ENCODE measurements at places on chromosomes 7 and 10. TPM values are rescaled to one million over a fixed set of nuclear protein-coding genes. Genes with fewer than 3 reads are reported as not detected.

- no peak for DNase-seq
Measured at GRCh38 chr10:82575318-82575717, 700.3 kb downstream of the NRG3 start.

DNA sequence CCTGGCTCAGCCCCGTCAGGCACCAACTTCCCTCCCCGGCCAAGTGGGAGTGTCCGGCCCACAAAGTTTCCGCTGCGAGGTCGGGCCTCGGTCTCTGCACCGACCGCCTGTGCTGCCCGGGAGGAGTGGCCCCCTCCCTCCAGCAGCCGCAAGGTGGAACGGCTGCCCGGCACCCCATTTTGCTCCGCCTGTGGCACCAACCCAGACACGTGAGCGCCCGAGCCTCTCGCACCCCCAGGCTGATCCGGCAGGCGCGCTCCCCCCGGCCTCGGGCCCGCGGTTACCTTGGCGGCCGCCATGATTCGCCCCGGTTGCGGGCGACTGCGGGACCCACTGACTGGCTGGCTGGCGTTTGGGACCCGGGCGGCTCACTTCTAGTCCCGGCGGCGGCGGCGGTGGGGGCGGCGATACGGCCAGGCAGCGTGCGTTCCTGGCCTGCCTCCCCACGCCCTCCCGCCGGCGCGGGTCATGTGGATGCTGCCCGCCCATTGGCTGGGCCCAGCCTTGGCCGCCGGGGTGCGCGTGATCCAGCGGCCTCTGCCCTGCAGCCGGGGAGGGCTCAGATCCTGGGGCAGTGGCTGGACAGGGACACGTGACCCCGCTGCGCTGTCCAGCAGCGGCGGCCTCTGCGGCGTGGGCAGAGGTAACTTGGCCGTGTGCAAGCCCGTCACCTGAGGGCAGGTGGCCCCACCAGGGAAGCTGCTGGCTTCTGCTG is at the start of gene SLC25A13:
SLC25A13 (minus strand) TSS at position 441 of the 715 bp plus-strand sequence; CDS start at position 299, 142 bp downstream.
- DNase-seq, result peak; percentile 90

DNA sequence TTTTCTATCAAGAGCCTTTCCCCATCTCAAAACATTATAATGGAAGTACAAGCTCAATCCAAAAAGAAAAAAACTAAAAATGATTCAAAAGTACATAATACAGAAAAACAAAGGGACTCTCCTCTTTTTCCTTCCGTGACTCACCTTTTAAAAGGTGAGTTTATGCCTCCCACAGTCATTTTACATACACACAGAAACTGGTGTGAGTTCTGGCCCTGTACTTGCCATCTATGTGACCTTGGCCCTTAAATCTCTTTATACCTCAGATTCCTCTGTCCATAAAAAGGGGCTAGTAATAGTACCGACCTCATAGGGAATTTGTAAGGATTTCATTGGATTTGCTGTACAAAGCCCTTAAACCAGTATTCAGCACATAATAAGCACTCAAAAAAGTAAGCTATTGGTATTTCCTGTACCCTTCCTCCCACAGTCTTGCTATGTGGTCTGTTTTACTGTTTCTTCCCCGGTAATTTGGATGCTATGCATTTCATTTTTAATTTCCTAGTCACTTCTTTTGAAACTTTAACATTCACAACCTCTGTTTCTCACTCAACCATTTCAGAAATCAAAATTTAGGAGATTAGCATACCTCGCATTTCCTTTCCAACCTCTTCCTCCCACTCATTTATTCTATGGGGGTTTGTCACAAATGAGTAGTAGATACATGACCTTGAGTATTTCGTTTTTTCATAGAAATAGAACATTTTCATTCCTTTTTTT is 39.0 kb downstream of the STK17A start:
- peak; percentile 36 for DNase-seq

DNA sequence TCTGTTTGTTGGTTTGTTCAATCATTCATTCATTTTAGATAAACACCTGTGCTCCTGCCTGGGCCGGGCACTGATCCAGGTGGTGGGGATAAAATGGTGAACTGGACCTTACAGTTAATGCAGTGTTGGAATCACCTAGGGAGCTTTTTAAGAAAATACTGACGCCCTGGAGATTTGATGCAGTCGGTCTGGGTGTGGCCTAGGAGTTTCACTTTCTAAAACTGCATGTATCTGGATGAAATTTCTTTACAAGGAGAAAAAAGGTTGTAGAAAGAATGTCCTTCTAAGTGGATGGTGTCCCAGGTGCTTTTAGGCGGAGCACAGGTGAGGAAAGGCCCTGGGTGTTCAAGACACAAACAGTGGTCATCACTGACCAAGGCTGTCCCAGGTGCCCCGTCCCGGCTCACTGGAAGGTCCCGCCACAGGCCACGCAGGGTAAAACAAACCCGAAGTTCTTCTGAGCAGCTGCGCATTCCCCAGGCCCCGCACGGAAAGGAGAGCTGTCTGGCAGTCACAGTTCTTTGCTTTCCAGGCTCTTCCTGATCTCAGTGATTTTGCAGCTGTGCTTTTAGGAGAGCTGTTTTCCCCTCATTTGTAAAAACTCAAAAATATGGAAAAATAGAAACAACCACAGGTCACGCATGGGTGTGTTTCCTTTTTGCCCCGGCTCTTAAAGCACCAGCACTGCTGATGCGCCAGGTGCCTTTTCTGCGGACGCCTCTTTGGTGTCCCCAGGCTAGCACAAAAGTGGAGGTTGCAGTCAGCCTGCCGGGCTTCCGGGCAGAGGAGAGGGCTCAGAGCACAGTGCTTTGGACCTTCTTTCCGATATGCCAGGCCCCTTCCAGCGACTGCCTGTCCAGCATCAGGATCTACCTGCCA is 161.9 kb downstream of the GRK5 start:
- DNase-seq, result no peak

DNA sequence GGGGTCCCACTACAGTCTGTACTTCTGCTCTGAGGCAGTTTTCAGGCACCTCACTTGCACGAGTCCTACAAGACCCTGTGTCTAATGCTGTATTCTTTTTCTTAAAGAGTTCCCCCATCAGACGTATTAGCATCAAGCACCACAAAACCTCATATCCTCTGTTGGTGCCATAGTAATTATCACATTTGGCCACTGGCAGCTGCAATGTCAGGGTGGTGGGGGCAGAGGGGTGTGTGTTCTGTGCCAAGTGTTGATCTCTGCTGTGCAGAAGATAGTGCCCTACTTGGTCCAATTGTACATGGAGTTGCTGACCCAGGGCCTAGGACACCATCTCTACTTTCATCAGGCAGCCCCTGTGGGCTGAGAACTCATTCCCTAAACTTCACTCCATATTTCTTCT is 20.0 kb upstream of the JAZF1 start:
- no peak for DNase-seq

DNA sequence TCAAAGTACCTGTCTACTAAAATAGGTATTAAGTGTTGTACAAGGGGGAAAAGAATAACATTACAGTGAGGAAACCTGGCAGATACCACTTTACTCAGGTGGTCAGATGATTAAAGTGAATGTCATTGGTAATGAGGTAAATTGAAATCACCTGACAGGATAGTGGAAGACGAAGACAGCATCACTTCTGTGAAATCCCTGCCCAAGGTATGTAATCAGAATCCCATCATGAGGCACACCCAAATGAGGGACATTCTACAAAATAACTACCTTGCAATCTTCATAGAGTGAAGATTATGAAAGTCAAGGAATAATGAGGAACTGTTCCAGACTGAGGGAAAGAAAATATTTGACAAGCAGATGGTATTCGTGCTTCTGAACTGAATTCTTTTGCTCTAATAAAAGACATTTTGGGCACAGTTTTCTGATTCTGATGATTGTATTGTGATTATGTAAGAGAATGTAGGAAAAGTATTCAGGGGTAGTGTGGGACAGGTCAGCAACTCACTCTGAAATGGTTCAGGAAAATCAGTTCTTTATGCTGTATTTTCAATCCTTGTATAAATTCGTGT is 33.3 kb upstream of the ARMS2 start:
- DNase-seq, result peak; percentile 28

DNA sequence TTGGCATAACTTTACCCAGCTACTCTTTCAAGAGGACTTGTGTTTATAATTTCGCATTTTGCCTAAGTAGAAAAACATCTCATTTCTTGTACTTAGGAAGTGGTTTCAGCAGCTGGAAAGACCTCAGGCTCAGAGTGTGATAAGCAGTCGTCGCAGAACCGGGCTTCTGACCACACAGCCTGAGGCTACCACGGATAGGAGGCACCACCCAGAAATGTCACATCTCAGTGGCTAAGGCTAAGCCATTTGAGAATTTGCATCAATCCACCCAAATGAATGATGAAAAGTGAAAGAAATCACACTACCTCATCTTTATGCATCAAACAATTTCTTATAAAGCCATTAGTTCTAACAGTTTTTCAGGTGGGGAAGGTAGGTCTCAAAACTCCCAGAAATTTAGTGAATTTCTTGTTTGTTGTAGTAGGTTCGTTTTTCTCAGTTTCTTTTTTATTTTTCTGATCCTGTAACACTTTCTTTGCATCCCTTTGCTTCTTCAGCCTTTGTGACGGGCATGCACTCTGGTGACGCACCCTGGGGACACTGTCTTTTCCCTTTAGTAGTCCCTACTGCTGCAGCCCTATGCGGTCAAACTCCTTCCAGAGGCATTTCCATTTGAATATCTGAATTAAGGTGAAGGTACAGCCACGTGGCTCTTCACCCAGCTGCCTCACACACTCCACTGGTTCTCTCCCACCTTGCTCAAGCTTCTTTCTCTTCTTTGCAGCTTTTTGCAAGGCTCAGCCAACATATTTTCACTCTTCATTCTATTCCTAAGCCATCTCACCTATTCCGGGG is 68.5 kb downstream of the MAP3K8 start:
- peak; percentile 66 for DNase-seq

DNA sequence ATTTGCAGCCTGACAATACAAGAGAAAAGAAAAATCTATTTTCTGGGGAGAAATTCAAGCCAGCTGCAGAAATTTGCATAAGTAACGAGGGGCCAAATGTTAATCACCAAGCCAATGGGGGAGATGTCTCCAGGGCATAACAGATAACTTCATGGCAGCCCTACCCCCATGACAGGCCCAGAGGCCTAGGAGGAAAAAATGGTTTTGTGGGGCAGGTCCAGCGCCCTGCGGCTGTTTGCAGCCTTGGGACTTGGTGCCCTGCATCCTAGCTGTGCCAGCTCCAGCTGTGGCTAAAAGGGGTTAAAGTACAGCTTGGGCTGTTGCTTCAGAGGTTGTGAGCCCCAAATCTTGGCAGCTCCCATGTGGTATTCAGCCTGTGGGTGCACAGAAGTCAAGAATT is 54.3 kb downstream of the VIM start:
- DNase-seq, result no peak

DNA sequence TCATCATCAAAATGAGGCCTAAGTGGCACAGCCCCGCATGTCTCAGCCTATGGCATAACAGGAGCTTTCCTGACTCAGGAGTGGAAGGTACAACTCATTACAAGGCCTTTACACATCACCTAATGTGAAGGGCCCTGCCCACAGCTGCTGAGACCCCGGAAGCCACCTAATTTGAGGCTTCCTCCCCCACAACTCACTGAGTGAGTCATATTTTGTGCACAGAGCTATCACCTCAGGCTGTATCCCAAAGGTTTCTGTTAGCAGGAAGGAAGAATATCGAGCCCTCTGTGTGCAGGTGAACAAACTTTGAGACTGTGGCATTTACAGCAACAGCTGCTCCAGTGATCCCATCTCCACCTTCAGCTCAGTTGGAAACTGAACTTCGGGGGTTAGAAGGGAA is 20.6 kb downstream of the HTR5A start:
- no peak for DNase-seq

GRCh38 chr10:132068431-132069121 is 2.8 kb downstream of the JAKMIP3 start:
- DNase-seq, result no peak

GRCh38 chr10:107160866-107161265 is 3.6 kb downstream of the SORCS1 start:
- DNase-seq, result no peak

GRCh38 chr7:128763541-128763940 is 12.1 kb downstream of the OPN1SW start:
- DNase-seq, result peak; percentile 42

DNA sequence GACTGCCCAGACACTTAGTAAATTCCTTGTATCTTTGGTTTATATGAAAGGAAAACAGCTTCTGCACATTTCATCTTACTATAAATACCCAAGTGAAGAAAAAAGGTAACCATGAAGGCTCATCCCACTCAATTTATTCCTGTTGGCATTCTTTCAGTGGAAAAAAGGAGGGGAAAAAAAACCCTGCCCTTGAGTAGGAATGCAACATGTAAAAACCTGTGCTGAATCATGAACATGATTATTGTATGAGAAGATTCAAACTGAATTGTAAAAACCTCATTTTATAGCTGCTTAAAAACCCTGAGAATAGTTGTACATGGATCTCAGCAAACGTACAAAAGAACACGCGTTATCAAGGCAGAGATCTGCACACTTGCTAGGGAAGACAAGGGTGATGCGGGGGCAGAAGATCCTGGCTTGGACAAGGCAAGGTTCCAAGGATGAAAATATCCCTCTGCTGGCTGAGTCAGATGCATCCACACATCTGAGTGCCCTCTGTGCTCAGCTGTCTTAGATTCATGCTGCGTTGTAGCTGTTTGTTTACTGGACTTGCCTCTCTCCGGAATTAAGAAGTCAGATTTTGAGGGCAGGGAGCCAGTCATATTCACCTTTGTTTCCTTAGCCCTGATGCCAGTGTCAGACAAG is 658.2 kb downstream of the PARD3 start:
- DNase-seq, result peak; percentile 79

GRCh38 chr7:152894295-152895170 is 135.0 kb downstream of the ACTR3B start:
- peak; percentile 47 for DNase-seq

DNA sequence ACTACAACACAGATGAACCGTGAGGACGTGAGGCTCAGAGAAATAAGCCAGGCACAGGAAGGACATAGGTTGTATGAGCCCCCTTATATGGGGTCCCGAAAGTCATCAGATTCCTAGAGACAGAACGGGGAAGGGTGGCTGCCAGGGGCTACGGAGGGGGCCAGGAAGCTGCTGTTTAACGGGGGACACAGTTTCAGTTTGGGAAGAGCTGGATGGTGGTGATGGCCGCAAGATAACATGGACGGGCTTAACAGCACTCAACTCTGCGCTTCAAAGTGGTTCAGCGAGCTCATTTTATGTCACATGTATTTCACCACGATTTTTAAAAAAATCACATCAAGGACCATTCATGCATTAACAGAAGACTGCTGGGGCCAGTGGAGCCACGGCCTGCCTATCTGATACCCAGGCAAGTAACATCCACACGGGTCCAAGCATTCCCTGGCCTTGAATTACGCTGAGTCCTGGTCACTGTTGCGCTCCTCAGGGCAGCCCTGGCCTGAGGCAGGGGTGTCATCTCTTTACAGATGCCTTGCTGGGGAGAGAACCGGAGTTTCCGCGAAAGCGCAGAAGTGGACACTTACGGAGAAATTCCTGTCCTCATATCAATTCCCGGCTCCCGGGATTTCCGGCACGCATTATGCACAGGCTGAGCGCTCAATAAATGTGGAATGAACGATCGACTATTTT is 1.5 kb downstream of the CARD11 start:
- no peak for DNase-seq

GRCh38 chr10:101903827-101904550 is 60.4 kb upstream of the KCNIP2 start:
- DNase-seq, result no peak

SYCE1 gene
- polyA plus RNA-seq, result not detected

AKR1C8 gene
- polyA plus RNA-seq, result not detected

CHPF2 gene
- 48.0 TPM for polyA plus RNA-seq

TAS2R3 gene
- not detected for polyA plus RNA-seq

PVRIG gene
- polyA plus RNA-seq, result 0.34 TPM

FAM25A gene
- not detected for polyA plus RNA-seq

ZCWPW1 gene
- 4.2 TPM for polyA plus RNA-seq

NPFFR1 gene
- not detected for polyA plus RNA-seq

TMEM184A gene
- not detected for polyA plus RNA-seq

AVPI1 gene
- 31.4 TPM for polyA plus RNA-seq

Measured in GM23248 (cell line).